Stimulated activated CD8-positive, alpha-beta memory T cell treated with anti-CD3 and anti-CD28 coated beads, Interleukin-2, amount 100 ng/mL, for 48 hours (primary cell): ENCODE measurements at places on chromosomes 3 and 15.
A peak's percentile ranks its signal among the peaks of the same experiment; 100 is the strongest.

DNA sequence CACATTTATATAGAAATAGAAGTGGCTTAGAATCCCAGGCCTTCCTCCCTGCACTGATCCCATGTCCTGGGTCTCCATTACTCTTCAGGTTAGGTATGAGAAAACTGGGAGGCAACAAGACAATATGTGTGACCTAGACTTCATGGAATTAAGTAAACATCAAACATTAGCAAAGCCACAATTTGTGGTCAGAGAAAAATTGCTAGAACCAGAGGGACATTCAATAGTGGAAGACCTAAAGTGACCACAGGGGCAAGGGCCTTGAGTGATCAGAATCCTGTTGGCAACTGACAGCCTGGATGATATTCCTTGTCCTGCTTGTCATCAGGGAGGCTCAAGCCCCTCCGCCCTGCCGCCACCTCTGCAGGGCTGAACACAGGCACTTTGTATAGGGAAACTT, 322.8 kb upstream of the CTNNB1 start:
- DNase-seq: no peak

- DNase-seq: no peak
Observed at GRCh38 chr15:61840090-61840489, 220.2 kb downstream of the VPS13C start.

GRCh38 chr3:152309535-152310307, 41.0 kb downstream of the MBNL1 start:
- no peak for DNase-seq

GRCh38 chr3:86788371-86788770, 202.6 kb downstream of the VGLL3 start:
- no peak for DNase-seq

- DNase-seq: peak; percentile 17
Observed at GRCh38 chr15:64460724-64461720, 644 bp downstream of the ZNF609 start.

DNA sequence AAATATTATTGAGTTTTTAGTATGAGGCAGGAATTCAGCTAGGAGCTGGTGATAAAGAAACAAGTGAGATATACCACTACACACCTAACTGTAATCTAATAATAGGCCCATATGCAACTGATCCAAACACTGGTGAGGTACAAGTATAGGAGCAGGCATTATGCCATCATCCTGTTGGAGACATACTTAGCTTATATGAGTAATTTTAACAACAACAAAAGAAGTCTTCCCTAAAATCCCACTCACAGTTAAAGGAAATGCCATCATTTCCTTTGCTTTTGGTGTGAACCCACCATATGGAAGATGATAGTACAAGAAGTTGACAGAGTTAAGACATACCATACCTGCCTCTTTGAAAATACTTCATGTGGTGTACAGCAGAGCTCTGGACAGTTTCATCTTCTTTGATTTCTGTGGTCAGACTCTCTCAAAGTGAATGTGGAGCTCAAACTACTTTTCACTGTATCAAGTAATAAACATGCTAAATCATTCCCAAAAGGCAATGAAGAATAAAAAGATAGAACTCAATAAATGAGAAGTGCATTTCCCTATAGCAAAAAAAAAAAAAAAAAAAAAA, 85.5 kb downstream of the CD200R1L start:
- DNase-seq: no peak

- no peak for DNase-seq
Observed at GRCh38 chr15:53512029-53512428, 247.4 kb downstream of the WDR72 start.

- DNase-seq: no peak
Observed at GRCh38 chr3:184471439-184471838, 90.1 kb upstream of the EPHB3 start.

GRCh38 chr15:77417602-77418001, 2.3 kb downstream of the PEAK1 start:
- DNase-seq: no peak

GRCh38 chr3:4264040-4264439, 39.1 kb upstream of the SETMAR start:
- no peak for DNase-seq

DNA sequence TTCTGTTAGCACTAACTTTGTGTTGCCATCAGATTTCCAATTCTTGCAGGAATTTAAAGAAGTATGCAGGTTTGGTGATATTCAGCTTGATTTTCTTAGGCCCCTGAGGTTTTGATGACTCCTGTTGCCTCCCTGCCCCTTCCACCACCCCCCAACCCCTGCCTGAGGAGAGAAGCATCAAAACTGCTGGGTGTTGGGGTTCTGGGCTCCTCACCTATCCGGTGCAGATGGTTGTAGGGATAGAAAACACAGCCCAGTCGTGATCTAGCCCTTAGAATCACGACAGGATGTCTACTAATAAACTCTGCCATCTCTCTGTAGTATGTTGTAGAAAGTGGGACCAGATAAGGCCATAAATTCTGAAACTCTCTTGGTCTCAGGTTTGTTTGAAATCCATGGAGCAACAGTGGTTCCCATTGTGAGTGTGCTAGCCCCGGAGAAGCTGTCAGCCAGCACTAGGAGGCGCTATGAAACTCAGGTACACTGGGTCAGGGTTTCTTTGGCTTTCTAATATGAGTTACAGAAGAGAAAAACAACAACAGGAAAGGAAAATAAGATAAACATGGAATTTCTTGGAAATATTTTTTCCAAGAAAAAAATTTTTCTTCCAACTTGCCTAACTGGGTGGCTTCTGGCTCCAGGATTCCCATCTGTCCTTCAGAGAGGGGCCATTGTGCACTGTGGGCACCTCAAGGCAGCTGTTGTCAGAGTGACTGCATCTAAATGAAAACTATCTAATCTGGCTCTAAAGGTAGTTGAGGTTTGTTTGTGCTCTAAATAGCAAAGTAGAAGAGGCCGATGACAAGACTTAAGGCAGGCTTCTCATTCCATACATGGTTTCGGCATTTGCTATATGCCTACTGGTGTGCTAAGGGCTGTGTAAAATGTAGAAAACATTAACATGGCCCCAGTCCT, 8.7 kb downstream of the SRP14 start:
- DNase-seq: no peak

- no peak for DNase-seq
Observed at GRCh38 chr3:61092870-61093269, 158.4 kb downstream of the FHIT start.

DNA sequence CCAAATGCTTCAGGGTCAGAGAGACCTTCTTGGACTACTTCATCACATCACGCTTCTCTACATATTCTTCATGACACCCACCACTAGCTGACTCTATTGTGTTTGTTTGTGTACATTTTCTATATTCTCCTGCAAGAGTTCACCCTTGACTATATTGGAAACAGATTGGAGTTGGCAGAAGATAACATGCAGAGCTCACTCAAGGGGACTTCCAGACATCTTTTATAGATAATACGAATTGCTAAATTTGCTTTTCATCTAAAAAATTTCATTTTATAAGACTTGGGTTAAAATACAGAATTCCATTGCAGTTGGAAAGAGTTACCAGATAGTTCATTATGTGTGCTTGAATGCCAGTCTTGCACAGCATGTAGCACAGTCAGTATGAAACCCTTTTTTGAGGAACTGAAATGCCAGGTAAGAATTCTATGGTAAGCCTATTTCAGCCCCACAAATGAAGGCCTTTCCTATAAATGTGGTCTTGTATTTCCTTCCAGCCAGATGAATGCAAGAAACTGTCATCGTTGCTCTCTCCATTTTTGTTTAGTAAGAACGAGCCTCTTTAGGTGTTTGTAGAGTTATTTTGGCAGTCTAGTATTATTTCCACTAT, 177.6 kb downstream of the GHSR start:
- no peak for DNase-seq

- no peak for DNase-seq
Observed at GRCh38 chr3:3296979-3297381, 117.5 kb upstream of the CRBN start.

- DNase-seq: no peak
Observed at GRCh38 chr3:181609030-181609767, 102.5 kb upstream of the SOX2 start.

- no peak for DNase-seq
Observed at GRCh38 chr3:56776556-56776950, 25.2 kb downstream of the ARHGEF3 start.

DNA sequence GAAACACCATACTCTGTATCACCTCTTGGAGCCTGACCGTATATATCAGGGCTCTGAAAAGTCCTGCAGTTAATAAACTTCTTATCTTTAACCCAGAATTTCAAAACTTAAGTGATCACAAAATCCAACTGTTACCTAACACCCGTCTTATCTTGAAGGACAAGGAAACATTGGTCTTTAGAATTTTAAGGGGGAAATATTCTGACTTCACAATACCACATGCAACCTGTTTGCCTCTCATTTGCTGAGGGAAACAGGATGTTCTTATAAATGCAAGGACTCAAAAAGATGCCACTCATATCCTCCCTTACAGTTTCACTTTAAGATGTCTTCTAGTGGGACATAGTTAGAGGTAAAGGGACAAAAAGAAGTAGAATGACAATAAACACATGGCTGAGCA, 67.9 kb downstream of the CRTC3 start:
- DNase-seq: no peak

DNA sequence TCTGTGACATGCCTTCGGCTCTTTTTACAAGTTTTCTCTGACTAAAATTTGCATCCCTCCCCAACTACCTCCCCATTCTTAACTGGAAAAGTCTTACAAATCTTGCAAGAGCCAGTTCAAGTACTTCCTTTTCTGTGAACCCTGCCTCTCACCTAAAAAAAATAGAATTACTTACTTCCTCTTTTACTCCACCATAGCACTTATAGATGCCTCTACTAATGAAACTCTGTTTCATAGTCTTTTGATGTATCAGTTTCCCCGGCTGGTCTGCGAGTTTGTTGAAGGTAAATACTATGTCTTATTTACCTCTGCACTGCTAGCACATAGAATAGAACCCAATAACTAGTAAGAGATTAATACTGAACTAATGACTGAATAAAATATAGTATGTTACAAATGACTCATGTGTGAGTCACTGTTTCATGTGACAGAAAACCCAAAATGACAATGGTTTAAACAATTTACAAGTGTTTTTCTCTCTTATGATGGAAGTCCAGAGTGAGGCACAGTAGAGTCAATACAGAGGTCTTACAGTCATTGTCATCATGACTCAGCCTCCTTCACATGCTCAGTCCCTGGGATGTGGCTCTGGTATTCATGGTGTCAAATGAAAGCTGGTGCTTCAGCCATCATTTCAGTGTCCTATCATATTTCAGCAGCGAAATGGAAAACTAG, 393.5 kb downstream of the RSL24D1 start:
- DNase-seq: no peak

DNA sequence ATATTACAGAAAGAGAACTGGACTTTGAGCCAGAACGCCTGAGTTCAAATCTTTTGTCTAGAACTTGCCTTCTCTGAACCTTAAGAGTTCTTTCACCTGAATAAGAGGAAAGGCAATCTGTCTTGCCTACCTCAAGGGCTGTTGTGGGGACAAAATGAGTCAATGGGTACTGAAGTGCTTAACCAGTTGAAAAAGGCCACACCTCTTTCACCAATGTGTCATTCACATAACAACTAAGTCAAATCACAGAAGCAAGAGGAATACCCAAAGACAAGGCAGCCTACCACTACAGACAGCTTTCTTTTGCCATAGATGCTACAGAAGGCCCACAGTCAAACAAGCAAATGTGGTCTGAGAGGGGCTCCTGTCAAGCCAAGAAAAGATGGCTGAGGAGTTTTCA, 39.7 kb downstream of the NBEAL2 start:
- no peak for DNase-seq

DNA sequence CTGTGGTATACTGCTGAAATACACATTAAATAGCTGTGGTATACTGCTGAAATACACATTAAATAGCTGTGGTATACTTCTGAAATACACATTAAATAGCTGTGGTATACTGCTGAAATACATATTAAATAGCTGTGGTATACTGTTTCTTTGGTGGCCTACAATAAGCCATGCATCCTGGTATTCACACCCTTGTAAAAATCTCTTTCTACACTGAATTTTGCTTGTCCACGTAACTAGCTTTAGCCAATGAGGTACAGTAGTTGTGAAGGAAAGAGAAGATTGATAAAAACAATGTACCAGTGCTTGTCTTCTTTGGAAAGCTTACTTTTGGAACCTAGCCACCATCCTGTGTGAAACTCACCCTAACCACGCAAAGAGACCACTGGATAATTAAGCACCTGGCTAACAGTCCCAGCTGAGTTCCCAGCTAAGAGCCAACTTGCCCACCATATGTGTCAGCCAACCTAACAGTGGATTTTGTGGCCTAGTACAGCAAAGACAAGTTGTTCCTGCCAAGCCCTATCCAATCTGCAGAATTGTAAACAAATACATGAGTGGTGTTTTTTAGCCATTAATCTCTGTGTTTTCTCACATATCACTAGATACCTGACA, 103.4 kb upstream of the MELTF start:
- DNase-seq: no peak

GRCh38 chr15:48644467-48644826, 1.1 kb downstream of the FBN1 start:
- no peak for DNase-seq

- no peak for DNase-seq
Observed at GRCh38 chr3:197673170-197673569, 63.5 kb downstream of the RUBCN start.

DNA sequence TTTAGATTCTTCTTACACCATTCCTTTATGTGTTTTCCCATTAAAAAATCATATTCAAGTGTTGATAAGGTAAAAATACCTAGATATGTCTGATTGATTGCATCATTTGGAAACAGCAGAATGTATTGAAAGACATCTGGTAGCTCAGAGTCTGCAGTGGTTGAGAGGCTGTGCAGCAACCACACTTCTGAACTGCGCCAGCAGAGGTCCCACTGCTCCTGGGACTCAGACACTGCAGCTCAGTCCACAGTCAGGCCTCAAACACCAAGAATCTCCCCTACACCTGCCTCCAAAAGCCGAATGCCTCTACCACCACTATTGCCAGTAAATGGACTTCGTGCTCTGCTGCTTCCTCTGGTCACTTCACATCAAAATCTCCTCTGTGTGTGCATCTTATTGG, 176.9 kb upstream of the LMCD1 start:
- DNase-seq: no peak

- DNase-seq: no peak
Observed at GRCh38 chr3:66253790-66254620, 33.2 kb downstream of the SLC25A26 start.

DNA sequence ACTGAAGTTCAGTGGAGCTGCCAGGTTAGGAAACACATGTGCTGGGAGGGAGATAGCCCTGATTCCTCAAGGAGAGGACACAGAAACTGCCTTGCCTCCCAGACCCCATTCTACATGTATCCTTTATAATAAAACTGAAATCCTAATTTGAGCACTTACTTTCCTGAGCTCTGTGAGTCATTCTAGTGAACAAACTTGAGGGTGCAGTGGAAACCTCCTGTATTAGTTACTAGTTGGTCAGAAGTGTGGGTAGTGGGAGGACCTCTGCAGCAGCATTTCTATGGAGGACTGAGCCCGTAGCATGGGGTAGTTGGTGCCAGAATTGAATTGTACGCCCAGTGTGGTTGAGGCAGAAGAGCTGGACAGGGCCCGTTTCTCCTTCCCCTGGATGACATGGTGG, 23.9 kb downstream of the ATP1B3 start:
- no peak for DNase-seq

- no peak for DNase-seq
Observed at GRCh38 chr15:73755946-73756345, 2.8 kb upstream of the INSYN1 start.

- DNase-seq: no peak
Observed at GRCh38 chr3:47583320-47584075, 4.8 kb upstream of the CSPG5 start.

GRCh38 chr15:67784856-67785430, 40.4 kb upstream of the SKOR1 start:
- DNase-seq: no peak

- DNase-seq: no peak
Observed at GRCh38 chr3:180417241-180417640, 184.7 kb upstream of the TTC14 start.

GRCh38 chr3:159861369-159861987, 127.2 kb upstream of the IL12A start:
- no peak for DNase-seq
